ENCODE measurements at places on chromosomes 12 and 14. TPM values are rescaled to one million over a fixed set of nuclear protein-coding genes. Genes with fewer than 3 reads are reported as not detected.
A peak's percentile ranks its signal among the peaks of the same experiment; 100 is the strongest.

DNA sequence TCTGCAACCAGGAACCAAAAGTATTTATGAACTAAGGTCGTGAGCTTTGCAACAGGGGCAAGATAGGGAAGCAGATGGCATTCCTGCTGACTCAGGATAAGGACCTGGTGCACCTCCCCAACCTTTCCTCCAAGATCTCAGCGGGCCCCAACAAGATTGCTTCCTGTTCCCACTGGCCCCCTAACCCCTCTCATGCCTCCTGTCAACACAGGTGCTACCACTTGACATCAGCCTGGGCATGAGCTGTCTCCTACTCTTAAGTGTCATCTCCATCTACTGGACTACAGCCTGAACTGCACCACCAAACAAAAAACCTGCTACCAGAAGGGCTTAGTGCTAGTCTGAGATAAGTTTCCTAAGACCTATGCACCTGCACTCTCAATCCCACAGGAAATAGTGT lies 32.7 kb downstream of the MED6 start:
- no peak for DNase-seq

Gene OTUB2
- total RNA-seq: 0.56 TPM

- DNase-seq: no peak
Measured at GRCh38 chr12:62308201-62308600, 48.0 kb downstream of the USP15 start.

DNA sequence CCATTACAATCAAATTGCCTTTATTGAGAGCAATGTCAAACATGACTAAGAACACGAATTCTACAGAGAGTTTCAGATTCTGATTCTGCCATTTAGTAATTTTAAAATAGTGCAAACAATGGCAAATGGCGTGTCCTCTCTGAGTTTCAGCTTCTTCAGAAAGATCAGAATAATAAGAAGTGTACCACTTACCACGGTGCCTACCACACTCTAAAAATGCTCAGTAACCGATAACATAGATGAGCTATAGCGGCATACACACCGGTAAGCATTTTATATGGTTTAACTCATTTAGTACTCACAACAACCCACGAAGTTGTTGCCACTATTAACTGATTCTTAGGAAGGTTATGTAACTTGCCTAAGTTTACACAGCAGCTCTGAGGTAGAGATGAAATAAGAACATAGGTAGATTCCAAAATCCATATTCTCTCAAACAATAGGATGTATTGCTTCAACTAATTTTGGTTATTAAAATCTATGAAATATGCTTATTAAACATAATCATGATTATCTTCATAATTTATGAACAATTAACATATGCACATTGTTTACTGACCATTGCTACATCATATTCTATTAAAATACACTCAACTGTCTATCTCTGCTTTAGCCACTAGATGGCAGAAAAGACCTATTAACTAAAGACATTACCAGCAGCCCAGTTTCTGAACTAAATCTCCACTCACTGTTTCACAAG lies 38.3 kb downstream of the SLC6A15 start:
- no peak for DNase-seq

GRCh38 chr14:89504602-89505313 lies 87.7 kb upstream of the FOXN3 start:
- DNase-seq: no peak

DNA sequence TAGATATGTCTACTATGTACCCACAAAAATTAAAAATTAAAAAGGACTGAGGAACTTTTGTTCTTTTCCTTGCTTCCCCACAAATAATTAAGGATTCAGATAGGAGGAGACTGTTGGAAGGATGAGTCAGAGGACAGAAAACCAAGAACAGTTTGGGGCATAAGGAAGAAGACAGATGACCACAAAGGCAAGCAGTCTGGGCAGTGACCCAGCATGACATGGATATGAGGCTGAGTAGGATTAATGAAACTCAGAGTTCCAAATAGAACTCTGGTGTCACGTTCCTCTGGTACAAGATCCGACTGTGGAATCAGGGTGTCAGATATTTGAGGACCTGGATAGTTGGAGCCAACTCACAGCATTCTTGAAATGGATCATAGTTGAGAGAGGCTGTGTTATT lies 89.3 kb upstream of the SLC38A4 start:
- peak; percentile 27 for DNase-seq

- no peak for DNase-seq
Measured at GRCh38 chr14:95190857-95191256, 33.5 kb upstream of the DICER1 start.

DNA sequence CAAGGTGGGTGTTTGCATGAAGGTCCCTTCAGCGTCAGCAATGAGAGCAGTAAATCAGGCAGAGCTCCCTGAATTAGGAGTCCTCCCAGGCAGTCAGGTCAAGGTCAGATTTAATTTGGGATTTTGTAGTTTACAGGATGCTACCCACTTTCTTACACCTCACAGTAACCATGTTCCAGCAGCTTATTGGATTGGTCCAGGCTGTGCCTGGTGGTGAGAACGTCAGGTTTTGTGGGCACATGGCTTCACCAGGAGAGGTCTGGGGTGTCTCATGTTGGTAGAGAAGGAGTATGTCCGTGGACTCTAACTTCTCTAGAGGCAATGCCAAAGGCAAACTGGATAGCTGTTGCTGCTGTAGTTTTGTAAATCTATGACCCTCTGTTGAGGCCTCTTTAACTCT lies 158.3 kb downstream of the CACNA1C start:
- no peak for DNase-seq

GRCh38 chr12:121577443-121578180 lies 3.2 kb downstream of the KDM2B start:
- DNase-seq: no peak

GRCh38 chr12:65720136-65721130 lies 103.8 kb upstream of the HMGA2 start:
- no peak for DNase-seq

Gene BICDL1
- 13.4 TPM for total RNA-seq

Gene OR6C3
- not detected for total RNA-seq

Gene CAPZA3
- total RNA-seq: not detected

- DNase-seq: peak; percentile 86
Measured at GRCh38 chr12:53065975-53066931, 12.9 kb downstream of the SPRYD3 start.

Gene HSP90B1
- total RNA-seq: 724 TPM

GRCh38 chr12:65926119-65926908 lies 102.0 kb downstream of the HMGA2 start:
- no peak for DNase-seq

DNA sequence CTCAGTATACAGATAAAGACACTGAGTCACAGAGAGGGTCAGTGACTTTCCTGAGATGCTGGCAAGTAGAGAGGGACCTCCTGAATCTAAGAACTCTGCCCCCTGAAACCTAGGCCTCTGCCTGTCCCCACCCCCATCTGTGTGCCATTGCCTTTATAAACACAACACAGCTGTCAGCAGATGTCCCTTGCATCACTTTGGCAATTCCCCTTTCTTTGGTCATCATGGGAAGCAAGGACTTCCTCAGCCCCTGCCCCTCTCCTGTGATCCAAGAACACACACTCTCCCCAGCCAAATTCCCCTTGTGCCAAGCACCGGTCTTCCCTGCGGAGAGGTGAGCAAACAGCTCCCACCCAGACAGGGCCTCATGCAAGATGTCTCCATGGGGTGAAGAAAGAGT lies 8.3 kb downstream of the TSPAN11 start:
- DNase-seq: no peak

GRCh38 chr14:103512701-103513611 lies 9.7 kb downstream of the CKB start:
- peak; percentile 61 for DNase-seq

DNA sequence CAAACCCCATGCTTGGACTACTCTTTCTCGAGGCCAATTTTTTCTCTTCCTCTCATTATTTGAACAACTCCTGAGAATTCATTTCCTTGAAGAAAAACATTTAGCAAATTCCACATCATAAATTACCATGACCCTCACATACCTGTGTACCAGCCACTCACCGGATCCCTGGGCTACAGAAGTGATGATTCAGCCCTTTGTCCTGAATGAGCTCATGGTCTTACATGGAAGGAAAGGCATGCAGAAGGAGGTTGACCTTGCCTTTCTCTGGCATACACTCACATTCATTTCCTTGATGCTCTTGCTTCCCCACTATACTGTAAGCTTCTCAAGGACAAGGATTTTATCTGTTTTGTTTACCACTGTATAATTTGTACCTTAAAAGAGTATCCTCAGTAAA lies 191.5 kb downstream of the SLC5A8 start:
- DNase-seq: no peak
